ENCODE measurements at places on chromosomes 4 and X.

DNA sequence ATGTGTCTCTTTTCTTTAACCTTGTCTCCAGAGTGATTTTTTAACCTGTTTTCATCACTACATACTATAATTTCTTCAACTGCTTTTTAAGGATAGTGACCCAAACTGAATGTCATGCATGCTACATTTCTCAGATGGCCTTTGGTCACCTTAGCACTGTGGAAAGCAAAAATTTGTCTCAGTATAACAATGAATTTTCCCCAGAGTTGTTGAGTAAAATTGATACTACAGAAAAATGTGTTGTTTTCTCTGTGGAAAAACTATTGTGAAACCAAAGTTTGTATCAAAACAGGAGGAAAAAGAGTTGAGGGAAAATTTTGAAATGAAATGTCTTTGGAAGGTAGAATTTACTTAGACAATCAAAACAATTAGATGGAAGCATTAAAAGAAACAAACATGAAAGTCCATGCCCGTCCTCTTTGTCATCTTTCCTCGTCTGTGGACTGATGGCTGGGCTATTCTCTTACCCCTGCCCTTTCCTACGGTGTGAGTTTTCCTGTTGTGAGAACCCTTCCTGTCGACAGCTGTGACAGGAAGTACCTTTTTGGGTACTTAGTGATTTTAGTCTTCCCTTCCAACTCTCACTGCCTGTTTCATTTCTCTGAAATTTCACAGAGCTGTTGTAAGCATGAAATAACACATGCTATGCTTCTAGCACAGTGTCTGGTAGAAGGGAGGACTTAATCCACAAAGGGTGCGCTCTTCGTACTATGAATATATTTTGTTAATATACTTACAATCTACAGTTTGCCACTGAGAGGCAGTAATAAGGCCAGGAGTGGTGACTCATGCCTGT lies 50.8 kb downstream of the LRP2BP start:
- no peak for DNase-seq

- DNase-seq: no peak
Observed at GRCh38 chr4:144902614-144903013, 195.4 kb downstream of the ANAPC10 start.

DNA sequence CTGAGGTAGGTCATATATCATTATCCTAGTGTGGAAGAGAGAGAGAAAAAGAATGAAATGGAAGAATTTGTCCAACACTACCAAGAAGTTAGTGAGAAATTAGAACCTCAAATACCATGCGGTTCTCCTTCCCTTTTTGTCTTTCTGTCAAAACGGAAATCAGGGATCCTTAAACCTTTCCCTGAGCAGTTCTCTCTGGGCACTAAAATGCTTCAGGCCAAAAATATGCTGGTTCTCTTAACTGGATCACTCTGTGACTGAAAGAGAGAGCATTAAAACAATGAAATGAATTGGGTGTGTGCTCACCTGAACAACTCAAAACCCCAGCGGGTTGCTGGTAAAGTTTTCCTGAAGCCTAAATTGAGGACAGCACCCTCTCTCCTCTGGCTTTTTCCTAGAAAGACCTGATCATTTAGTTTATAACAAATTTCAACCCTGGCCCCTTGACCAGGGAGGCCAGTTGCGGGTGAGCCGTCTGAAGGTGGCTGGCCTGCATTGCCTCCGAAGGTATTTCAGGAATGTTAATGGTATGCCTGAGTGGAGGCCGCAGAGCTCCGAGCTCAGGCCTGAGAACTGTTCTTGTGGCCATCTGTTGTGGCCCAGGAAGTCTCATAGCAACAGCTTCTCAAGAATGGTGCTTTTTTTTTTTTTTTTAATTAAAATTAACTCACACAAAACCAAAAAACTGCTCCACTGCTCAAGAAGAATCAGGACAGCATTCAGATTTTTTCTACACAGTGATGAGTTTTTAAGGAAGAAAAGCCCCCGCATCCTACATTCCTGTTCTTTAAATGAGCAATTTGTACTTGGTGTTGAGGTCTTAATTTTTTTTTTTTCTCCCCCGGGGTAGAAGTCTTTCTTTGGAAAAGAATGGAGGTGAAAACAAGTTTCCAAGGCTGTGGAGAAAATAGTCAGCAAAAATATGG lies 155.1 kb downstream of the SHROOM3 start:
- DNase-seq: peak; percentile 96

DNA sequence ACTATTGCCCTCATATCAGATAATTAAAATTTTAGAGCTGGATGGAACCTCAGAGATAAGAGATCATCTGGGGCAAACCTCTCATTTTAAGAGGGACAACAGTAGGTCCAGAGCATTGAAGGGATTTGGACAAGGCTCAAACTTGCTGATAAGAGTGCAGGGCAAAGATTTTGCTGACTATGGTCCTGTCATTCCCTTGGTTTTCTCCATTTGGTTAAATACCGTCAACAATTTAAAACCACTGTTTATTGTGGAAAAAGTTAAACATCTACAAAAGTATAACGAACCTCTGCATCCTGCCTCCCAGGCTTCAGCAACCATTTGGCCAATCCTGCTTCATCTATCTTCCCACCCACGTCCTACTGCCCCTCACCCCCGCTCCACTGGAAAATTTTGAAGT lies 10.7 kb upstream of the KIT start:
- no peak for DNase-seq

- DNase-seq: peak; percentile 59
Observed at GRCh38 chr4:177308125-177308524, 1.5 kb upstream of the NEIL3 start.

GRCh38 chr4:30912098-30912714 lies 192.0 kb downstream of the PCDH7 start:
- no peak for DNase-seq

DNA sequence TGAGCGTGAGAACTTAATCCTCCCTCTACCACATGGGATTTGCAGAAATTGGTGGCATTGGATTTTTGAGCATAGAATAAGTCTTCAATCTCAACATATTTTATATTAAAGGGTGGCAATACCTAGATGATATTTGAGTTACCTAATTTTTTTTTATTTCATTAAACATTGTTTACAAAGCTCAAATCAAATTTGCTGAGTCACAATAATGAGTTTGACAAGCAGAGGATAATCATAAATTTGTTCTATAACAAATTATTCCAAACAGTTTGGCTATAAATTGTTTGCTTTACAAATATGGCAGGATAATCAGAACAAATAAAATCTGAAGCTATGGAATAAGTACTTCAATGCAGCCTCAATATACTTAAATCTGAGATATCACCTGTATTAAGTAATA lies 22.7 kb downstream of the EMCN start:
- no peak for DNase-seq

GRCh38 chrX:76407795-76408194 lies 19.7 kb upstream of the MAGEE1 start:
- no peak for DNase-seq

DNA sequence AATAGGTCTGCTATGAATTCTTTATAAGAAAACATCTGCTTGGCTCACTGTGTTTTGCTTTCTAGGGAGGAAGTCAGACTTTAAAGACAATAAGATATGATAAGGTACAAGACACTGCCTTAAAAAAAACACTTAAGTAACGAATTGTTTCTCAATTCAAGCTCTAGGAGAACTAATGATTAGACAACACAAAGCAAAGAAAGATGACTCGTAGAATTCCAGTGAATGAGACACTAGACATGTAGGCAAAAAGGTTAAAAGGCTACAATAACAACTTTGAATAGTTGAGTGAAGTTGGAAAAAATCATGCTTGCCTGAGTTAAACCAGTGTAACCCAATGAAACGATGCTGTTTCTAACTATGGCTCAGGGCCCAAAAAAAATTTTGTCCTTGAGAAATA lies 344.4 kb upstream of the ACTRT1 start:
- peak; percentile 5 for DNase-seq

- DNase-seq: no peak
Observed at GRCh38 chr4:34417160-34417559, 1827.2 kb downstream of the ARAP2 start.

DNA sequence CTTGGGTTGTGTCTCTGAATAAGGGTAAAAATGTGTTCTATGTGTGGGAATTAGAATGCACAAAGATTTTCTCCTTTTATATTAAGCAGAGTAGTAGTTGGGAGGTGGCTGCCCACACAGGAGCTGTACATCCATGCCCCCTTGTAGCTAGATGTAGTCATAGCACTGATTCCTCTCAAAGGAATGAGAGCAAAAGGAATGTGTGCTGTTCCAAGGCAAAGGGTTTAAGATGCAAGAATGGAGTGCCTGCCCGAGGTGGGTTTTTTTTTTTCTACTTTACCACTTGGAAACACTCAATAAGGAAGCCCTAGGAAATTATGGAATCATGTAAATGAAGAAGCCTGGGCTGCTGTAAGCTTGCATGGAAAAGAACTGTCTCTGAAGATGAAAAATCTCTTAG lies 2183.2 kb upstream of the AGA start:
- DNase-seq: no peak

- DNase-seq: no peak
Observed at GRCh38 chrX:8090906-8091305, 80.2 kb downstream of the VCX2 start.

DNA sequence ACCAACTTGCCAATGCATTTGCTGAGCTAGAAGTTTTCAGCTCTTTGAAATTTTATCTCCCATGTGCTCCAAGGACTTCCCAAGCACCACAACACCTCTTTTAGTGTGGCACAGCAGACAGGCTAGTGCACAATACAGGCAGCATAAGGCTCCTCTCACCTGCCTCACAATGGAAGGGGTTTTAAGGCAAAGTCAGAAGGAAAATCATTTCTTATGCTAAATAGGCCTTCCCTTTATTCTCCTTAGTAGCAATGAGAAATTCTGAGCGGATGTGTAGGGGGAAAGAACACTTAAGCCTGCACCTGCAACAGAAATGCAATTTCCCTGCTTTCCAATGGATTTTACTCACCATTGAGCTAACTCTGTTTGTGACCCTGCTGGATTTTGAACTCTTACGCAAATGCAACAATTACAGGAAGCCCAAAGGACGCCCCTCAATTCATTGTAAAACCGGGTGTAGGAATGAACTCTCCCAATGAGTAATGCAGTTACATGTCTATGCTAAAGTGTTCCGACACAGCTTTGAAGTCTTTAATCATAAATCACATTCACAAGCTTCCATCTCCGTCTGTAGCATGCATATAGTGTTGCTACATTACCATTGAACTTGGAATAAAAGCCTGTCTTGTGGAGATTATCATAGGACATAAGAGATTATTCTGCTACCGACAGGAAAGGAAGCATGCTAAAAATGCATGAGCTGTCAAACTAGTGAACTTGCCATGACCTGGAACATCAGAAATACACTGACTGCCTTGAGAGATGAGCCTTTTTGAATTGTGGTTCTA lies 1084.9 kb downstream of the RPA4 start:
- DNase-seq: no peak

DNA sequence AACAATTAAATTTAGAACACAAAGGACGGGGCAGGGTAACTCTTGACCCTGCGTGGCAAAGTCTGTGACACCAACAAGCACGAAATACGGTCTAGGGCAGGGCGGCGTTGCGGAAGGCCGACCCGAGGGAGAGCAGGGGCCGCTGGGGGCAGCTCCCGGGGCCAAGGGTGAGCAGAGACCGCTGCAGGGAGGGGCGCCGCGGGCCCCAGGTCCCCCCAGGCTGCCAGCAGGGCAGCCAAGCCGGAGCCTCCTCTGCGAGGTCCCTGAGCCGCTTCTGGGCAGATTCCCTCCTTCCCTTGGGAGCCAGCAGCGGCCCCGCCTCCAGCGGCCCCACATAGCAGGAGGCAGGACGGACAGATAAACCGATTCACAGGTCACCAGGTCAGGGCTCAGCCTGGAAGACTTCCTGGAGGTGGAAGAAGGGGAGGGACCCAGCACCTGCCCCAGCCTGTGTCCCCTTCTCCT lies 90.2 kb downstream of the FAM53A start:
- DNase-seq: no peak

- no peak for DNase-seq
Observed at GRCh38 chrX:39823854-39824253, 273.9 kb downstream of the BCOR start.

- DNase-seq: peak; percentile 14
Observed at GRCh38 chr4:105147553-105148161, 981 bp downstream of the TET2 start.

DNA sequence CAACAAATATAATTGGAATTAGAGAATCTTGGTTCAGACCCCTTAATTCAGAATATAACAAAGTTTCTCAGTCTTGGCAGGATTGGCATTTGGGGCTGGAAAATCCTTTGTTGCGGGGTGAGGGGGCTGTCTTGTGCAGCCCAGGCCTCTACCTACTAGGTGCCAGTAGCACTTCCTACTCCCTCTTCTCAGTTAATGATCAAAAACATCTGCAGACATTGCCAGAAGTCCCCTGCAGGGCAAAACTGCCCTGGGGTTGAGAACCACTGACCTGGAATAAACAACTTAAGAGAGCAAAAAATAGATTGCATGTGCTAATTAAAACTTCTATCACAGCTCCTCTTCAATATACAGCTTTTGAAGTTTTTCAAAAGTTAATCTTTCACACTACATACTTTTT lies 36.7 kb upstream of the CXorf38 start:
- no peak for DNase-seq

DNA sequence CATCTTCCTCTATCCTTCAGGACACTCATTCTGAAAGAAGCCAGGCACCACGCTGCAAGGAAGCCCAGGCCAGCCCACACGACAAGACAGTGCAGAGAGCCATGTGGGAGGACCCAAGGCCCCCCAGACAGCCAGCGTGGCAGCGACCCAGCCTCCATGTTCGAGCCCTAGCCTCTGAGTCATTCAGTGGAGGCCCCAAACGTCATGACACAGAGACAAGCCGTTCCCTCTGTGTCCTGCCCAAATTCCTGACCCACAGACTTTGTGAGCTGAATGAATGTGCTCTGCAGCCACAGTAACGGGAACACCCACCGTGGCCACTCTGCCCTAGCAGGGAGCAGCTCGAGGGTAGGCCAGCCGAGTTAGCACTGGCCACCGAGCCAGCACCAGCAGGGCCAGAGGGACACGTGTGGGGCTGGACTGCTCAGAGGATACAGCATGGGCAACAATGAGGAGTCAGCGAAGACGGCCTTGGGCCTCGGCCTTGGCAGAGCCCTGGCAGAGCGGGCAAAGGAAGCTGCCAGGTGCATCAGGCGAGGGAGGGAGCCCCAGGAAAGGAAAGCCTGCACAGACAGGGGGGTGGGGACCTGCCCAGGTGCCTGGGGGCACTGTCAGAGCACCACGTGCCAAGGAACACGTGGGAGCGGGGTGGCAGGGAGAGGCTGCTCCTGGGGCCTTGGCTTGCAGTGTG lies 8.6 kb downstream of the BLOC1S4 start:
- DNase-seq: no peak

GRCh38 chrX:124023838-124024238 lies 62.3 kb downstream of the STAG2 start:
- DNase-seq: no peak
